ENCODE measurements at places on chromosomes 7 and 10.

- no peak for DNase-seq
These were observed 76.3 kb downstream of the FOXL3 start for GRCh38 chr7:366161-366803.

DNA sequence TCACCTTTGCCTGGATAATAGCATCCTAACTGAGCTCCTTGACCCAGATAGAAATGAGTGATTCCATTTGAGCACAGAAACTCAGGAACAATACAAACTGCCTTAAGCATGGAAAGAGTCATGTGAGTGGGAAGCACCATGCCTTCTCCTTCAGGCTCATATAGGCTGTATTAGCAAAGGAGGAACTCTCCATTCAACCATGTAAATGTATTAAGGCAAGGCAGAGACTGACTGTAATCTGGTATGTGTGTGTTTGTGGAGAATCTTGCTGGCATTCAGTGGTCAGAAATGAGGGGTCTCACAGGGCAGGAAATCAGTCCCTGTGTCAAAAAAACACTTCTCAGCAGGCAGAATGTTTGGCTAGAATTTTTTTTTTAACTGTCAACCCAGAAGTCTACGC, 40.2 kb downstream of the COA1 start:
- DNase-seq = no peak

DNA sequence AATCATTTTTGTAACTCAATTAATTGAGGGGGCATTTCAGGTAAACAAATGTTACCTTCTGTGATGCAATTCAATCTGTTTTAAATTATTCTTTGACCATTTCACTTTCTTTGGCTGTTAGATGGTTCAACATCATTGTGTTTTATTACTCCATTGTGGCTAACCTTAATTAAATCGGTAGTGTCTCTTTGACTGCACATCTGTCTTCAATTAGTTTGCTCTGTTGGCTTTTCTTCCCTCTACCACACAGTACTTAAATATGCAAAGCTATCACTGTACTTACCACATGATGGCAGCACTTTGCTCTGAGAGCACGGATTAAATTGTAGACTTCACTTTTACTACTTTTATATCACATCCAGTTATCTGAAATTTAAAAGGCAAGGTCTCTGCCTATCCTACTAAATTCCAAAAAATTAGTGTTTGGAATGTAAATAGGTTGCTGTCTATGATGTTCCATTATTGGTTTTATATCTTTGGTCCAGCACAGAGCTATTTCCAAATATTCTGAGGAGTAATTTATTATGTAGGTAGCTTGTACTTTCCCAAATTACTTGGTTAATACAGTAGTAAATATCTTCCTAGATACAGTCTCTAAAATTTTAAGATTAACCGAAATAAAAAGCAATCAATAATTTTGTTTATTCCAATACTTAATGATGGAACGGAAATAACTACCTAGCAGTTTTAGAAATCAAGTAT, 352.0 kb downstream of the PCLO start:
- no peak for DNase-seq

GRCh38 chr7:114369294-114369693, 45.3 kb upstream of the FOXP2 start:
- no peak for DNase-seq

DNA sequence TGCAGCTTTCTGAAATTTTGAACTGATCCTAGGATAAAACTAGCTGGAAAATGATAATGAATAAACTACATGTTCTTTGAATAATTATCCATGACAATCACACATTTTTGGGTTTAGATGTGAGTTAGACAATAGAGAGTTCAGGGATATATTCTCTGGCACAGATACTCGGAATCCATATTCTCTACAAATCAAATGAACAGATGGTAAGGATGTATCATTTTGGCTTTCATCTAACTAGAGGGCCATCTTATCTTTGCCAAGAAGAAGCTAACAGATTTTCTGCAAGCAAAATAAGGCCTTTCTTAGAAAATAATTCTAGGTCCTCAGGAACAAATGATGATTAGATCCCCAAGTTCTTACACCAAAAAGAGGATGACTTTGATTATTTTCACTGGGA, 355.9 kb upstream of the C7orf33 start:
- no peak for DNase-seq

DNA sequence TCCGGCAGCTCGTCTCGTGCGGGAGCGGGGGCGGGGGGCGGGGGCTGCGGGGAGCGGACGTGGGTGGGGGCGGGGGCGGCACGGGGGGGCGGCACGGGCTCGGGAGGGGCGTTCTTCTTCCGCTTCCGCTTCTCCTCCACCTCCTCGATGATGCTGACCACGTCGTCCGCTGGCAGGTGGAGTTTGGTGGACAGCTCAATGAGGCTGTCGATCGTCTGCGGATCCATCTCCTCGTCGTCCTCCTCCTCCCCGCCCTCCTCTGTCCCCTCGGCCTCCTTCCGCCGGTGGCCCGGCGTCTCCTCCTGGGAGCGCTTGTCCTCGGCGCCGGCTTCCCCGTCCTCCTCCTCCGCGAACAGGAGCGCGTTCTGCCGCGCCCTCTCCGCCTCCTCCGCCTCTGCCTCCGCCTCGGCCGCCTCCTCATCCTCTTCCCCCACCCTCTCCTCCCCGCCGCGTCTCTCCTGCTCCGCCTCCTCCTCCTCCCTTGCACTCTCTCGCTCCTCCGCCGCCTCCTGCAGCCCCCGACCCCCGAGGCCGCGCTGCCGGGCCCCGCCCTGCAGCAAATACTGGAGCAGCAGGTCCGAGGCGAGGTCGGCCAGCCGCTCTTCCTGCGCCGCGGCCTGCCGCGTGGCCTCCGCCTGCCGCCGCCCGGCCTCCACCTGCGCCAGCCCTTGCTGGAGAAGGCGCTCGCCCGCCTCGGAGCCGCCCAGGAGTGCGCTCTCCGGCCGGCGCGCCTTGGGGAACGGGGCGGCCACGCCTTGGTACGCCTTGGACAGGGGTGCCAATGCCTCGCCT, 1.9 kb downstream of the VGF start:
- DNase-seq = no peak

GRCh38 chr10:88253128-88253527, 330.0 kb downstream of the RNLS start:
- no peak for DNase-seq

DNA sequence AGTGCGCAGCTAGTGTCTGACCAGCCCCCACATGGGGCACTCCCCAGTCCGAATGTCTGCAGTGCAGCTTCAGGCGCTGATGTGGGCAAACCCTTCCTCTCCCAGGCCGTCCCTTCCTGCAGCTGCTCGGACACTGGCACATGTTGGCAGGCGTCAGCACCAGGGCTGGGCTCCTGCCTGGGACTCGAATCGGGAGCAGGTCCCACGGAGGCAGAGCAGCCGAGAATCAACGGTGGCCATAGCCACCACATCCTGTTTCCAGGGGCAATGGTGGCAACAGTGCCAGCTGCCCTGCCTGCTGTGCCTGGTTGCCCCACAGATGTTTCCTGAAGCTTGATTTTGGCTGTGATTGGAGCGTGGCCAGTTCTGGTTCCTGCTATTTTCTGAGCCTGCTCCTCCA, 65.8 kb downstream of the MGMT start:
- no peak for DNase-seq

DNA sequence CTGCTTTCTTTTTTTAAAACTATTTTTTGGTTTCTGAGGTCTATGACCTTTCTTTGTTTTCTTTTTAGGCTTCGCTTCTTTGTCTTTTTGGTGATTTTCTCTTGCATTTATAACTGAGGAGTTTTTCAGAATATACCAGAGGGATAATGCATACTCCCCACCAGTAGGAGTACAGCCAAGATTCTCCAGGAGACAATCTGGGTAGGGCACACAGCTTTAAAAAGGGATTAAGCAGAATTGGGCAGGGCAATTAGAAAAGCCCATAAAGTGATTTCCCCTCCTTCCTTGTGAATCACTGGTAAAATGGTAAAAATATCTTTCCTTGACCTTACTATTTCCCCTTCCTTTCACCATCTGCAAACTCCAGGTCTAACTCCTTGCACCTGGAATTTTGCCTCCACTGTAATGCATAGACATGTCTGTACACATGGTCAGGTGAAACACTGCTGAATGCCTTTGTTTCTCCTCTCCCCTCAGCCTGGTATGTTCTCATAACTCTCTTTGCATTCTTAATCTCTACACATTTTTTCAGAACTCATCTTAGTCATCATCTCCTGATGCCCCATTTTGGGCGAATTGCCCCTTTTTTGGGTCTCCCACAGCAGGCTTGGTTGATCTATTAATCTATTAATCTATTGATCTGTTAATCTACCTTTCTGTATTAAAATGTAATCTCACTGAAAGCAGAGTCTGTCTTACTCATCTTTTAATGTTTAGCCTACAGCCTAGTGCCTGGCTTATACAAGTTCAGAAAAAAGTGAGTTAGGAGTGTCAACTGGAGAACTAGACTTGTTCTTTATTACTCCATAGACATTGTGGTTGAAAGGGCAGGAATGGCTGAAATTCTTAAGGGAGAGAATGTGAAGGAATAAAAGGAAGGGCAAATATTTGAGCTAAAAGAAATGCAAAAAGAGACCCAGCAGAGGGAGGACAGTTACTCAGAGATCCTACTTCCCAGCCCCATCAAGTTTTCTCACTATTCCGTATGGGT, 64.6 kb downstream of the MDFIC start:
- DNase-seq = no peak

GRCh38 chr7:128838981-128839731, 8.9 kb downstream of the FLNC start:
- peak; percentile 13 for DNase-seq

GRCh38 chr10:480498-480927, 209.0 kb downstream of the DIP2C start:
- DNase-seq = no peak

Data from uterus (tissue), 4 donors.